ENCODE measurements at places on chromosomes 4 and X.

GRCh38 chrX:124407226-124407625 lies 60.9 kb downstream of the SH2D1A start:
- no peak for DNase-seq

DNA sequence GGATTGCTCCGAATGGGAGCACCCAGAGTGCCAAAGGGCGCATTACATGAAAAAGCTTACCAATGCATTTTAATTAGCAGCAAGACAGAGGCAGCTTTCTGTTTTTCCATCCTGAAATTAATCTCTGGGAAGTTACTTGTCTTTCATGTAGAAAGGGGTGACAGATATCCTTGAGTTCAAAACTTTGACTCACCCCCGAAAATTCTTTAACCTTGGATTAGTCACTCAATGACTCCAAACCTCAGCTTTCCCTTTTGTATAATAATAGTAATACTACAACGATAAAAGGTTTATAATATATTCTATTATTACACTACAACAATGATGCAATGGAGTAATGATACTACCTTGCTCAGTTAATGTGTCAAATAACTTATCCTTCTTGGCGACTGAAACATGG lies 126.3 kb downstream of the ADAMTS3 start:
- no peak for DNase-seq

DNA sequence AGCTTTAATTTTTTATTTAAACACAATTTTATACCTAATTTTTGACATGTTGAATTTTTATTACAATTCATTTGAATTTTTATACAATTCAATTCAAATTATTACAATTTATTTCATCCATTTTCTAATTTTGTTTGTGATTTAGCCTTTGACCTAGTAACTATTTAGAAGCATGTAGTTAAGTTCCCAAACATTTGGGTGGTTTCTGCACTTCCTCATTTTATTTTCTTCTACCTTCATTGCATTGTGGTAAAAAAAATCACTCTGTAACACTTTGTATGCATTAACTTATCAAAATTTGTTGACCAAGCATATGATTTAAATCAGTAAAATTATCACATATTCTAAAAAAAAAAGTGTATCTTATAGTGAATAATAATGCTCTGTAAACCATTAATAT lies 928.9 kb downstream of the ARAP2 start:
- DNase-seq: no peak

DNA sequence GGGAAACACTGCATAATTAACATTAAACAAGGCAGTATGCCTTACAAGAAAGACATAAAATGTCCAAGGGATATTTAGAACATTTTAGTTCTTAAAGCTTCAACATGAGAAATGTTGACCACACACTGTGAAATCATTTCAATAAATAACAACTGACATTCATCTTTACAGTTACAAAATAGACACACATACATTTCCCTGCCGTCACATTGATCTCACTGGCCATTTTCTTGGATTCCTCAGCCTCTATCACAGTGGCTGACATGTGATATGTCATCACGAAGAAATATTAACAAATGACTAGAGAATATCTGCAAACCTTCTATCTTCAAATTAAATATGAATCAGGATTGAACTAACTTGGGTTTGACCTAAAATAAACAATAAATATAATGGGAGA lies 1.9 kb downstream of the CXCL2 start:
- DNase-seq: no peak

DNA sequence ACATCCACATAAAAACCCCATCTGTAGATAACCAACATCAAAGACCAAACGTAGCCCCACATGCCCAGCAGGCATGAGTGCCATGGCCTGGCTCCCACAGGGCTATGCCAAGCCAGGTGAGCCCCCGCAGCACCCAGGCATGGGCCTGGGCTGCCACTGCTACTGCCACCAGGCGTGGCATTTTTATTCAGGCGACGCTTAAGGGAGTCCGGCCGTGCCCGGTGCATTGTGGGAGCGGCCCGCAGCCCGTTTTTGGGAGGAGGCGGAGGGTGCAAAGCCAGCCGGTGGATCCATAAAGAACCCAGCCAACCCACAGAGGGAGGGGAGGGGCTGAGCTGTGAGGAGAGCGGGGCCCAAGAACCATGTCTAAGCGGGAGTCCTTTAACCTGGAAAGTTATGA lies 205.9 kb downstream of the CHIC1 start:
- DNase-seq: no peak

- no peak for DNase-seq
These were observed 89.5 kb downstream of the SNX25 start for GRCh38 chr4:185298728-185299430.

- DNase-seq: no peak
These were observed 268.7 kb upstream of the GK2 start for GRCh38 chr4:79676705-79677104.

DNA sequence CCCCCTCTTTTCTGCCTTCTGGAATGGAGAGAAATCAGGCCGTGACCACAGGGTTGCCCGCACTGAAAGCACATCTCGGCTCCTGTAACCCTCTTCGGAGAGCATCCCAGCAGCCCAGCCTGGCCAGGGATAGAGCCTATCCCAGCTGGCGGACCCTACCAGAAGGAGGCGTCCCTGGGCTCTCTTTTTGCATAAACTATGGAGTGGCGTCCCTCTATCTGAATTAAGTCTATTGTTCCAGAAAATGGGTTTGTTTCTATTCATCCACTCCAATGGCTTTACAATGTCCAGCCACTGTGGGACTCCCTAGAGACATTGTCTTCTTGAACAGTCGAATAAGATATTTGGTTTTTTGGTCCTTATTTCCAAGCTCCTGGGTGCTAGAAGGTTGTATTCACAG lies 689 bp upstream of the NHSL2 start:
- DNase-seq: no peak

DNA sequence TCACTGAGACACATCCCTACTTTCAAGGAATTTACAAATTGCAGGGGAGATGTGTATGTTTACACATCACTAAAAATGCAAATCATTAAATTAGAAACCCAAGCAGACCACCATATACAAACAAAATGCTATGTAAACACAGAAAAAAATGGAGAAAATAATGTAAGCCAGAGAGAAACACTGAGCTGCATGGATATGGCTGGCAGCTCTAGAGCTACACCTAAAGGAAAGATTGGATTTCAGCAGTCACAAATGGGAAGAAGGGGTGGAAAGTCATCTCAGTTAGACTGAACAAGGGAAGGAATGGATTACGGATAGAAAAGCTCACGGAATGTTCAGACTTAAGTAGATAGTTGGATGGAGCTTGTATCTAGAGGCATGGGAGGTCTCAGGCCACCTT lies 186.3 kb downstream of the MOSPD2 start:
- DNase-seq: no peak

DNA sequence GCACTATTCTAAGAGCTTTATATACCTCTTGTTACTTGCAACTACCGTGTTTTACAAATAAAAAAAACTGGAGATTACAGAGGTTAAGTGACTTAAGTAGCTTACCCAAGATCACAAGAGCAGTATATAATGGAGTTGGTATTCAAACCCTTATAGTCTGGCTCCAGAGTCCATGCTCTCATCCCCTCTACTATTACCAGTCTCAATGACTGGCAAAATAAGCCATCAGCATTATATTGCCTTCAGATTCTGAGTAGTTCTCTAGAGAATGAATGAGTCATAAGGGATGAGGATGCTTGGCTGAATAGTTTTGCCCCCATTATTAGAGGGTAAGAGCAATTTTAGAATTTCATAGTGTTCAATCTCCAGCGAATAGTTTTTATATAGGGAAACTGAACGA lies 170.1 kb upstream of the ATOH1 start:
- no peak for DNase-seq

GRCh38 chr4:144989306-144989705 lies 108.7 kb downstream of the ANAPC10 start:
- DNase-seq: no peak

DNA sequence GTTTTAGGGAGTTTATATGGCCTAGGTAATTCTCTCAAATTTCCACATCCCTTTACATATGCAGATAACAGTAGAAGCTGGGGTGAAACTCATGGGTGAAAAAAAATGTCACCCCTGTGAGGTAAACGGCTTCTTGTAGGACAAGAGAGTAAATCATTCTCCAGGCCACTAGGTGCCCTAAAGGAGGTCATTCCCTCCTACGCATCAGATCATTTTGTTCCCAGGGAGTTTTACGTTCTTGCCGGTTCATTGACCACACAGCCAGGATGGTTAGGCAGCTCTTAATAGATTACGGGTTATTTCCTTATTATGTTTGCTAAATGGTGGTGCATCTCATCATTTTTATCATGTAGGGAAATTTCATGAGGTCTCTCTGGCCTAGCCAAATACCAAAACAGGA lies 225.8 kb upstream of the NOCT start:
- DNase-seq: no peak

- DNase-seq: no peak
These were observed 394.7 kb downstream of the PPP3CA start for GRCh38 chr4:100952590-100952989.

DNA sequence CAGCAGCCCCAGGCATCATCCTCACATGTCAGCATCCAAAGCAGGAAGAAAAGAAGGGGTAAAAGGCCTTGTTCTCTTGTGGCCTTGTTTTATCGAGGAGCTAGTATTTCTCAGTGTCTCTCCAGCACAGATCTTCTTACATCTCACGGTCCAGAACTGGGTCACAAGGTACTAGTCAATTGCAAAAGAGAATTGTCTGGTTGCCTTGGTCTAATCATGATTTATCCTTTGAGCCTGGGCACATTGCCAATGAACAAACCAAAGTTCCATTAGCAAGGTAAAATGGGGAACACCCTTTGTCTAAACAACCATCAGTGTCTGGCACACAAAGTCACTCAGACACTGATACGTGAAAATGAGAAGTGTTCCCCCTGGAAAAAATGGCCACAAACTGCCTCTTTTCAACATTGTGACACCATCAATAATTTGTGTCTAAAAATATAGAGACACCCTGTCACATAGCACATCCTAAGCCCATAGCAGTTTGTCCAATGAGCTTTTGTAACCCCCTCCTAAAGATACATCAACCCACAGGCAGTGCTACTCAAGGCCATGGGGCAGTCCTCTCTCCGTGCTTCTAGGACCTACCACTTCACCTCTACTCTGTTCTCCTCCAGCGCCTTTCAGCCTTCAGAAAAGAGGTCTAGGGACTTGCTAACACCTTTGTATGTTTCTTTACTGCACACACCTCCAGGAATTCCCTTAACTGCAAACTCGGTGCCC lies 534.4 kb downstream of the MID1IP1 start:
- DNase-seq: no peak
